ENCODE measurements at places on chromosomes 2 and 18.

DNA sequence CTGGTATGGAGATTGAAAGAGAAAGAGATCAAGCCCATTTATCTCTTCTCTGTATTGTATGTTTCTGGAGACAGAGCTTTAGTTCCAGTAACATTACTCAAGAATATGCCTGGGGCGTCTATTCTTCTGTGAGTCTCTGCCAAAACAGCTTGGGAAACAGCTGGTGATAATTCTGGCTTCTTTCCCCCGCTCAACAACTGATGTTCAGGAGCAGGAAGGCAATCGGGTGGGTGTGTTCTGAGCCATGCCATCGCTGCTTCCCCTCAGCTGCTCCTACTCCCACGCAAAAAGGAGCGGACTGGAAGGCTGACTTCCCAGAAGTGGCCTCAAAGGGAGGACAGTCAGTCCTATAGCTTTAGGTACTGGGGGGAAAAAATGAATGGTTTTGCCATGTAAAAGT, 695.1 kb downstream of the PLCL1 start:
- DNase-seq: no peak

GRCh38 chr18:26863122-26863879, 2.2 kb downstream of the AQP4 start:
- peak; percentile 48 for DNase-seq

- DNase-seq: no peak
Observed at GRCh38 chr2:66701656-66702055, 266.7 kb downstream of the MEIS1 start.

GRCh38 chr2:160928854-160929301, 231.3 kb upstream of the TANK start:
- no peak for DNase-seq

DNA sequence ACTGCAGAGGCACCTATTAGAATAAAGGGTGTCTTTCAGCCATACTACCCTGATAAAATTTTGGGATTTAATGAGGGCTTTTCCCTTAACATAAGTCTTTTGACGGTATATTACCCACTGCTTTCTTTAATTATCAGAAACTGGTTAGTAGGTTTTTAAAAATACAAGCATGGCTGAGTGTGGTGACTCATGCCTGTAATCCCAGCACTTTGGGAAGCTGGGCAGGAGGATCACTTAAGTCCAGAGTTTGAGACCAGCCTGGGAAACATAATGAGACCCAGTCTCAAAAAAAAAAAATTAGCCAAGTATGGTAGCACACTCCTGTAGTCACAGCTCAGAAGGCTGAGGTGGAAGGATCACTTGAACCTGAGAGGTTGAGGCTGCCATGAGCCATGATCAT, 16.1 kb downstream of the CPSF3 start:
- no peak for DNase-seq

- no peak for DNase-seq
Observed at GRCh38 chr2:85717308-85718008, 23.3 kb downstream of the GNLY start.

GRCh38 chr2:160264308-160264707, 64.2 kb upstream of the ITGB6 start:
- DNase-seq: no peak

- DNase-seq: no peak
Observed at GRCh38 chr18:12861637-12862036, 22.4 kb downstream of the PTPN2 start.

- DNase-seq: no peak
Observed at GRCh38 chr2:220833446-220833845, 738.7 kb downstream of the EPHA4 start.

DNA sequence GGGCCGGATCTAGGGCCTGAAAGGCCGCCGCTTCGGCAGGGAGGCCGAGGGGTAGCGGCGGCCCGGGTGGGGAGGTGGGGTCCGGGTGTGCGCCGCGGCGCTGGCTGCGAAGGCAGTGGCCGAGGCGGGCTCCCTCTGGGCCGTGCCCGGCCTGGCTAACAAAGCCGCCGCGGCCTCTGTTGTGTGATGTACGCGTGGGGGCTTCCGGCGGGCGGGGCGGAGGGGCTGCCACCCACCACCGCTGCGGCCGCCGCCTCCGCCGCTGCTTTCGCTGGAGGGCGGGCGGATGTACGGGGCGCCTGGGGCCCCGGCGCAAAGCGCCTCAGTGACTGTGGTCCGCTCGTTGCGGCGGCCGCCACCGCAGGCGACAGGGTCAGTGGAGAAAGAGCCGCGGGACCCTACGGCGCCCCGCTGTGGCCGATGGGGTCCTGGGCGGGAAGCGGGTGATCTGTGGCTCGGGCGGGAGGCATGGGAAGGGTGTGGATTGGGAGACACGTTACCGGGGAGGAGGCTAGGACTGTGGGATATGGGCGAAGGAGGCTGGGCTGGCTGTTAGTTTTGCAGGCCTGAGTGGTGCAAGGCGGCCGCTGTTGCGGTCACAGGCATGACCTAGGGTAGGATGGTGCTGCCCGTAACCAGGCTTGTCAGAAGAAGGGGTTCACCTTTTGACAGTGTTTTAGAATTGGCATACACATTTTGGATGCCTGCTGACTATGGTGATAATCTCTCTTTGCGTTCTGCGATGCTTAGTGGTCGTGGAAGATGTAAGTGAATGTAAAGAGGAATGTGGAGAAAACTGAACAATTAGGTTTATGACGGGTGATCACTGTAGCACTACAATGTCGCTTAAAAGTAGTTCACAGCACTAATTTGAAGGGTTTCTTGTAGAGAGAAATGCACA, 662 bp downstream of the BZW1 start:
- DNase-seq: peak; percentile 80
